ENCODE measurements at places on chromosomes 12 and 14. TPM values are rescaled to one million over a fixed set of nuclear protein-coding genes. Genes with fewer than 3 reads are reported as not detected.

The REM2 gene
- 0.23 TPM for total RNA-seq

The CTSG gene
- total RNA-seq: not detected

The PLEKHA5 gene
- total RNA-seq: 8.3 TPM

The APPL2 gene
- 30.4 TPM for total RNA-seq

The KRT83 gene
- total RNA-seq: 2.4 TPM

The KERA gene
- not detected for total RNA-seq

The SPX gene
- total RNA-seq: 3.9 TPM

The DBX2 gene
- not detected for total RNA-seq

The P2RX2 gene
- total RNA-seq: not detected

The BRI3BP gene
- 19.5 TPM for total RNA-seq

The RIMBP2 gene
- 0.06 TPM for total RNA-seq

The KITLG gene
- 21.9 TPM for total RNA-seq

The MYRFL gene
- 0.07 TPM for total RNA-seq

The TPH2 gene
- not detected for total RNA-seq

The HSPB8 gene
- 18.3 TPM for total RNA-seq

The OLR1 gene
- total RNA-seq: 0.67 TPM

The PEBP1 gene
- 290 TPM for total RNA-seq

The SALL2 gene
- 0.72 TPM for total RNA-seq

The FAM186B gene
- 0.15 TPM for total RNA-seq

The TEX22 gene
- 0.06 TPM for total RNA-seq

The ABHD12B gene
- not detected for total RNA-seq

The KRT71 gene
- total RNA-seq: not detected

The SLC39A5 gene
- total RNA-seq: not detected

The SLC25A47 gene
- not detected for total RNA-seq

The NTF3 gene
- total RNA-seq: not detected

The KRT85 gene
- total RNA-seq: not detected

The TFCP2 gene
- 20.0 TPM for total RNA-seq

The SMIM41 gene
- total RNA-seq: not detected

The PLA2G1B gene
- not detected for total RNA-seq

The SYCP3 gene
- total RNA-seq: 0.08 TPM

The DEGS2 gene
- 2.7 TPM for total RNA-seq

The PLEKHD1 gene
- 0.02 TPM for total RNA-seq

The AKAP6 gene
- total RNA-seq: 0.29 TPM

The FOXA1 gene
- 6.5 TPM for total RNA-seq

The CABP1 gene
- 0.42 TPM for total RNA-seq

The FLVCR2 gene
- total RNA-seq: 13.3 TPM

The USP30 gene
- 10.0 TPM for total RNA-seq

The AQP6 gene
- 0.02 TPM for total RNA-seq

The INSM2 gene
- 0.04 TPM for total RNA-seq

The SMCO2 gene
- total RNA-seq: 0.11 TPM

The LHX5 gene
- total RNA-seq: 0.06 TPM

The MYF6 gene
- not detected for total RNA-seq

The C14orf180 gene
- not detected for total RNA-seq

The TTC6 gene
- 0.36 TPM for total RNA-seq

The ZNF140 gene
- total RNA-seq: 9.4 TPM

The RFX4 gene
- total RNA-seq: 0.07 TPM

The FAIM2 gene
- total RNA-seq: not detected

The PPFIA2 gene
- not detected for total RNA-seq

The MYL2 gene
- total RNA-seq: 0.96 TPM

The MYH6 gene
- 0.11 TPM for total RNA-seq

The CLEC1B gene
- total RNA-seq: not detected

The KRT3 gene
- total RNA-seq: 0.06 TPM

Measured in A549 treated with dexamethasone at 1 μM for 4 hours (cell line).